Naive thymus-derived CD8-positive, alpha-beta T cell (primary cell): ENCODE measurements at places on chromosomes 7 and 10. TPM values are rescaled to one million over a fixed set of nuclear protein-coding genes. Genes with fewer than 3 reads are reported as not detected.

Gene PNLIP
- not detected for polyA plus RNA-seq

Gene AKR1B1
- 181 TPM for polyA plus RNA-seq

Gene PWWP2B
- 1.2 TPM for polyA plus RNA-seq

Gene AMZ1
- not detected for polyA plus RNA-seq

Gene NXPH1
- not detected for polyA plus RNA-seq

Gene LRRC61
- polyA plus RNA-seq, result 34.3 TPM

Gene HERPUD2
- 78.2 TPM for polyA plus RNA-seq

Gene HYAL4
- polyA plus RNA-seq, result not detected

Gene SPDYE2B
- not detected for polyA plus RNA-seq

Gene NUDT13
- 1.0 TPM for polyA plus RNA-seq

Gene NPC1L1
- polyA plus RNA-seq, result not detected

Gene PTPRZ1
- polyA plus RNA-seq, result not detected

Gene WIPF3
- polyA plus RNA-seq, result not detected

Gene GIMAP1
- 48.0 TPM for polyA plus RNA-seq

Gene CTAGE6
- not detected for polyA plus RNA-seq

Gene POM121L12
- polyA plus RNA-seq, result not detected

Gene TMEM236
- not detected for polyA plus RNA-seq

Gene CCDC172
- not detected for polyA plus RNA-seq

Gene NPSR1
- not detected for polyA plus RNA-seq

Gene MINDY4
- 0.44 TPM for polyA plus RNA-seq

Gene EPHB6
- 10.2 TPM for polyA plus RNA-seq

Gene WNT2
- not detected for polyA plus RNA-seq

Gene PRXL2A
- 13.8 TPM for polyA plus RNA-seq

Gene PTPN20
- polyA plus RNA-seq, result 1.9 TPM

Gene GFRA1
- not detected for polyA plus RNA-seq

Gene KCND2
- polyA plus RNA-seq, result not detected

Gene CLCN1
- polyA plus RNA-seq, result not detected

Gene IGFBP3
- polyA plus RNA-seq, result 13.7 TPM

Gene ADAM12
- polyA plus RNA-seq, result not detected

Gene FIGNL1
- polyA plus RNA-seq, result 7.2 TPM

Gene ZP3
- polyA plus RNA-seq, result 9.7 TPM

Gene FBH1
- 48.4 TPM for polyA plus RNA-seq

Gene MACC1
- polyA plus RNA-seq, result not detected

Gene RELN
- polyA plus RNA-seq, result not detected

Gene DLX5
- not detected for polyA plus RNA-seq
